ENCODE measurements at places on chromosomes 1 and 21.
A peak's percentile ranks its signal among the peaks of the same experiment; 100 is the strongest.

- peaks cover 1% of the 10 kb centered on the region for H3K27me3 ChIP-seq
- H3K36me3 ChIP-seq = no peaks in the 10 kb centered on the region
- no peak overlapping the region for H3K4me3 ChIP-seq
- no peak for DNase-seq
Observed at GRCh38 chr1:172382990-172383389, 37.5 kb upstream of the C1orf105 start.

DNA sequence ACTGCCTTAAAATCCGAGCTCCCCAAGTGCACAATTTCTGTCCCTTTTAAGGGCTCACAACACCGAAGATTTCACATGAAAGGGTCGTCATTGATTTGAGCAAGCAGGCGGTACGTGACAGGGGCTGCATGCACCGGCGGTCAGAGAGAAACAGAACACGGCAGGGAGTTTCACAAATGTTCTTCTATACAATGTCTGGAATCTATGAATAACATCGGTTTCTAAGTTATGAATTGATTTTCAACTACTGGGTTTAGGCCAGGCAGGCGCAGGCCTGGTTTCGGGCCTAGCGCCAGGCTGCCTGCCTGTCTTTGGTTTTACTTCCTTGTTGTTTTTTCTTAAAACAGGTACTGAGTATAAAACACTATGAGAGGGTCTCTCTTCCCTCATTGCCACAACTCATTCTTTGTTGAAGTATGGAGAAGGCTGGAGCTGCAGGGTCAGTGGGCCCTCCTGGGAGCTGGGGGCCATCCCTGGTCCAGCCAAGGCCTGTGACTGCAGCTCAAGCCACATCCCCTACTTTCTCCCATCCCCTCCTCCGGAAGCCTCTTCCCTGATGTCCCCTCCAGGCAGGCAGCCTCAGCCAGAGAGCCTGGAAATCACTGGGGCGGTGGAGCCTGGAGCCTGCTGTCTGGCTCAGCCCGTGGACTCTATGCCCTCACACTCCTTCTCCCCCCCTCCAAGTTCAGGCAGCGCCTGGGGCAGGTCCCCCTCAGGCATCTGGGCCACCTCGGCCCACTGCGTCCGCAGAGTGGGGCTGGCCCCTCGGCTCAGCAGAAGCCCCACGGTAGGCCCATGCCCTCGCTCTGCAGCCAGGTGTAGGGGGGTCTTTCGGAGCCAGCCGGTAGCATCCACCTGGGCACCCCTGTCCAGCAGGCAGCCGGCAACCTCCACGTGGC, 2.4 kb downstream of the ANKRD65 start:
- no peaks in the 10 kb centered on the region for H3K36me3 ChIP-seq
- H3K27me3 ChIP-seq = no peaks in the 10 kb centered on the region
- no peak for DNase-seq
- H3K27ac ChIP-seq = no peak overlapping the region
- H3K4me1 ChIP-seq = no peaks in the 10 kb centered on the region

- no peak overlapping the region for H3K27ac ChIP-seq
- no peak overlapping the region for H3K4me3 ChIP-seq
- H3K27me3 ChIP-seq = no peaks in the 10 kb centered on the region
Observed at GRCh38 chr1:119631433-119632102, 16.5 kb downstream of the ZNF697 start.

DNA sequence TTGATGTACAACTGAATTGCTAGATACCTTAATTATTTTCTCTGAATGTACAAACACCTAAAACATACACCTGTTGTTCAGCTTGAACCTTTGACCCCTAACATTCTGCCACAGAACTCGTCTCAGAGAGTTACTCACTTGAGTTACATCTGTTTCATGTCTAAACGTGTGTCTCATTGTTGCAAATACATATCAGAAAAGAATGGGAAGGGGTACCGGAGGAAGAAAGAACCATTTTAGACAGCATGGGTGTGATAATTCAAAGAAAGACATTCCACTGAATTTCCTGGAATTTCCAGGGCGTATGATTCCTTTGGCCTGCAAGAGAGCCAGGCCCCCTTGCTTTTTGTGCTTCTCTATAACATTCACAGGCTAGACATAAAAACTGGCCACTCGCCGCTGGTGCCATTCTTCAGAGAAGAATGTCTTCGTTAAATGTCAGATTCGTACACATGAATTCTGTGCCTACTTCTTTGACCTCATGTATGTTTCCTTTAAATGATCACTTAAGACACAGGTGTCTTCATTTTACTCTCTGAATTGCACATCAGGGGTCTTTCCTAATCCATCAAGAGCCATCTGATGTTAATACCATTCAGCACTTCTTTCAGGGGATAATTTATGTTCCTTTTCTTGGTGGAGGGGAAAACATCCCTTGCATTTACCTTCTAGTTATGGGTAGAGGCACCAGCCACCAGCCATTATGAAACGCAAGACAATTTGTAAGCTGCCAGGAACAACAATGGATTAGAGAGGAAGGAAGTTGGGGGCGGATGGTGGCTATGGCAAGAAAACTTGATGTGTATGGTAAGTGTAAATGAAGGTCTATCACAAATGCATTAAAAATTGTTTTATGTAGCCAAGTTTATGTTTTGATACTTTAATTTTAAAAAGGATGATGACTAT, 12.7 kb downstream of the ATF3 start:
- H3K27ac ChIP-seq = no peak overlapping the region
- peaks cover 44% of the 10 kb centered on the region for H3K36me3 ChIP-seq
- DNase-seq = no peak
- H3K4me1 ChIP-seq = no peaks in the 10 kb centered on the region

- H3K27ac ChIP-seq = no peak overlapping the region
- no peaks in the 10 kb centered on the region for H3K36me3 ChIP-seq
- no peaks in the 10 kb centered on the region for H3K4me1 ChIP-seq
Observed at GRCh38 chr21:19045876-19046275, 642.3 kb upstream of the TMPRSS15 start.

DNA sequence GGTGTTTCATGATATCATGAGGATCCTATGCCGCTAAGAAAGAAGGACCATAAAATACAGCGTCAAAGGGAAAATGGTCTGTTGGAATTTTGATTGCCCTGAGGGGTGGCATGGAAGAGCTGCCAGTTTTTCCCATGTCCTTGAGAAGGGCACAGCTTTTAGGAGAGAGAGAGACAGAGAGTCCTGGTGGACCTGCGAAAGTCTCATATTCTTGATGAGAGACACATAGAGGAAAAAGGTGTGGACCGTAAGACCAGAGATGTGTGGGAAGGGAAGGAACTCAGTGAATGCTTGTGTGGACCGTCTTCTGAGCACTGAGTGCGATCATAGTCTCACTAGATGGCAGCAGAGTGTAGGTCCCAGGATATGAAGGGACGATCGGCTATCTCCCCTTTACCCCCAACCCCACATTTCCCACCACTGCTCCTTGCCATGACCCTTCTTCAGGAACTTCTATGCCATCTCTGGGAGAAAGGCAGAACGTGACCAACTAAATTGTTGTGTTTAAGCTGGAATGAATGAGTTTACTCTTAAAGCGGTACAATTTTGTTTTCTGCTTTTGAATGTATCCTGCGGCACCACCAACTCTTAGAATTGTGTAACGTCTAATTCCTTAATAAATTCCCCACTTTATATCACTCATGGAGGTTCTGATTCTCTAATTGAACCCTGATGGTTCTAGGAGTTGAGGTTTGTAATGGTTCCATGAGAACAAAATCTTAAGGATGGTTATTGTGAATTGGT, 117.7 kb downstream of the CTH start:
- H3K36me3 ChIP-seq = no peaks in the 10 kb centered on the region
- no peaks in the 10 kb centered on the region for H3K4me1 ChIP-seq
- DNase-seq = peak; percentile 58
- H3K4me3 ChIP-seq = no peak overlapping the region
- no peaks in the 10 kb centered on the region for H3K27me3 ChIP-seq

DNA sequence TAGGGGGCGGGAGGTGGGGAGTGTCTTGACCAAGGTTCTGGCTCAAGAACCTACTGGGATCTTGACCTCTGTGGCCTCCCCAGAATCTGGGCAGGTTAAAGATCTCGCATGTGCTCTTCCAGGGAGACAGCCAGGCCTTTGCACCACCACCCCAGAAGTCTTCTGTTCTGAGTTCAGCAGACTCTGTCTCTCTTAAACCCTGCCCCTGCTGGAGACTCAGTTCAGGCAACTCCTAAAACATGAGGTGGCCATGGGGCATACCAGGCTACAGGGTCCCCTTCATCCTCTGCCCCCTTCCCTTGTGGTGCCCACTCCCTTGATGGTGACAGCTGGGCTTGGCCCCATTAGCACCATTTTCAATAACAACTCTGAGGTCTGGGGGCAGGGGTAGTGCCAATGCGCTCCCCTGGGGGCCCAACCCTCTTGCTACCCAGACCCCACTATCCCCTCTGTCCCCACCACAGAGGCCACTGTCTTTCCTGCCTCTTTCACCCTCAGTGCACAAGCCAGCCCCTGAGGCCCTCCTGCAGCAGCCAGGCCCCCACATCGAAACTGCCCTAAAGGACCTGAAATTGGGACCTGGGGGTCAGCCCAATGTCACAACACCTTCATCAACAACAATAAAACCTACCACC, 132.7 kb upstream of the RUNX3 start:
- H3K27me3 ChIP-seq = no peaks in the 10 kb centered on the region
- no peak overlapping the region for H3K4me3 ChIP-seq
- no peaks in the 10 kb centered on the region for H3K36me3 ChIP-seq
- no peak overlapping the region for H3K27ac ChIP-seq
- no peak for DNase-seq
- no peaks in the 10 kb centered on the region for H3K4me1 ChIP-seq

DNA sequence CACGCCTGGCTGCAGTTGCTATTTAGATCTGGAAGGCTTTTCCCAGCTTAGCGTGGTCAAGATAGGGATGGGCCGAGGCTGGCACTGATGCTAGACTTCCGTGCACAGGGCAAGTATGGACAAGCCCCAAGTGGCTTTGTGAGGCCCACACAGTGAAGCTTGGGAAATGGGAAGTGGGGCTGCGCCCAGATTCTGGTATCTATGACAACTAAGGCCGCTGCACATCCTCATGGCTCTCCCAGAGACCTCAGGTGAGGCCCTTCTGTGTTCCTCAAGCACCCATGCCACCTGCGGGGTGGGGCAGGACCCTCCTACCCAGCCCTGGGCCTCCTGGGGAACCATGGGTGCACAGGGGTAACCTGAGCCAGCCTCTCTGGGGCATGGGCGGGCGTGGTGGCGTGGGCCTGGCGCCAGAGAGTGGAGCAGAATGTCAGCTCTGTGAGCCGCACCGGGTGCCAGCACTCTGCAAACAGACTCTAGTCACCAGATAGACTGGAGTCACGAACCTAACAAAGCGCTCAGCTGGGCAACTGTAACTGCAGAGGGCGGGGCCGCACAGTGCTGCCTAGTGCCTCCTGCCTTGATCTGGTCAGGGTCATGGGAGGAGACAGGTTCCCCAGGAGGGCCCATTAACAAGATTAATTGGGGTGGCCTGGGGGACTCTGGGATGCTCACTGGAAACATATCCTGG, 46.4 kb downstream of the ELF3 start:
- no peak overlapping the region for H3K4me3 ChIP-seq
- no peaks in the 10 kb centered on the region for H3K4me1 ChIP-seq
- no peak for DNase-seq
- no peak overlapping the region for H3K27ac ChIP-seq

DNA sequence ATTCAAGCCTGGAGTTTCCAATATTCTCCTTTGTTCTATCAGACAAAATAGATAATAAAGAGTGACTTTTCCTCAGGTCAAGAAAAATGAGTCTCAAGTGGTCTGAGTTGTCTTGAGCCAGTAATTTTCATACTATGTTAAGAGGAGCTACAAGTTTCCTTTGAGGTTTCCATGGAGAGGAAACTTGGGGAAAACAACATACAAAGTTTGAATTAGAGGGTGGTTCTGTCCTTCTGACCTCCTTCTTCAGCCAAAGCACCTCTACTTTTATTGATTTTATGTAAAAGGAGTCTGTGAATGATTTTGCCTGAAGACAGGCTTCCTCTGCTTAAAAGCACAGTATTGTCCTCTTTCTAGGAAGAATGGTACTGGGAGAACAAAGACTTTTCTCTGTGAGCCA, 497.2 kb upstream of the PKN2 start:
- H3K27me3 ChIP-seq = no peaks in the 10 kb centered on the region
- H3K27ac ChIP-seq = no peak overlapping the region
- no peaks in the 10 kb centered on the region for H3K36me3 ChIP-seq
- H3K4me3 ChIP-seq = no peak overlapping the region
- H3K4me1 ChIP-seq = no peaks in the 10 kb centered on the region

DNA sequence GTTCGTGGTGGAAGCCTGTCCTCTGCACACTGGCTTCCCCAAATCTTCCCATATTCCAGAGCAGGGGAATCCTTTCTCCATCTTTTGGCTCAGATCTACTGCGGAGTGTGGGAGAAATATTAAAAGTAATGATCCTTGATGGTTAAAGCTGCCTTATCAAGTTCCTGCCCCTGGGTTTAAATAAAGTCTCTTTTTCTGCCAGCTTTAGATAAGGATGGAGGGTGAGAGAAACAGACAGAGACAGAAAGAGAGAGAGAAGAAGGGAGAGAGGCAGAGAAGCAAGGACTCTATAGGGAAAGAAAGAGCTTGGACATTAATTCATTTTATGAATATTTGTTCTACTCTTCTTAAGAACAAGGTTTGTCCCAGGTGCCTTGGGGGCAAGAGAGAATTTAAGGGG, 98.0 kb downstream of the KCNJ15 start:
- no peak for DNase-seq
- no peak overlapping the region for H3K4me3 ChIP-seq
- no peak overlapping the region for H3K27ac ChIP-seq
- no peaks in the 10 kb centered on the region for H3K27me3 ChIP-seq

- no peak overlapping the region for H3K4me3 ChIP-seq
- H3K4me1 ChIP-seq = peaks cover 3% of the 10 kb centered on the region
- no peaks in the 10 kb centered on the region for H3K27me3 ChIP-seq
- no peak for DNase-seq
Observed at GRCh38 chr1:199322278-199322677, 683.4 kb downstream of the PTPRC start.

- H3K4me1 ChIP-seq = no peaks in the 10 kb centered on the region
- no peaks in the 10 kb centered on the region for H3K27me3 ChIP-seq
- DNase-seq = no peak
- H3K27ac ChIP-seq = no peak overlapping the region
- no peak overlapping the region for H3K4me3 ChIP-seq
- H3K36me3 ChIP-seq = no peaks in the 10 kb centered on the region
Observed at GRCh38 chr21:43290421-43291346, 121.9 kb downstream of the CRYAA start.

DNA sequence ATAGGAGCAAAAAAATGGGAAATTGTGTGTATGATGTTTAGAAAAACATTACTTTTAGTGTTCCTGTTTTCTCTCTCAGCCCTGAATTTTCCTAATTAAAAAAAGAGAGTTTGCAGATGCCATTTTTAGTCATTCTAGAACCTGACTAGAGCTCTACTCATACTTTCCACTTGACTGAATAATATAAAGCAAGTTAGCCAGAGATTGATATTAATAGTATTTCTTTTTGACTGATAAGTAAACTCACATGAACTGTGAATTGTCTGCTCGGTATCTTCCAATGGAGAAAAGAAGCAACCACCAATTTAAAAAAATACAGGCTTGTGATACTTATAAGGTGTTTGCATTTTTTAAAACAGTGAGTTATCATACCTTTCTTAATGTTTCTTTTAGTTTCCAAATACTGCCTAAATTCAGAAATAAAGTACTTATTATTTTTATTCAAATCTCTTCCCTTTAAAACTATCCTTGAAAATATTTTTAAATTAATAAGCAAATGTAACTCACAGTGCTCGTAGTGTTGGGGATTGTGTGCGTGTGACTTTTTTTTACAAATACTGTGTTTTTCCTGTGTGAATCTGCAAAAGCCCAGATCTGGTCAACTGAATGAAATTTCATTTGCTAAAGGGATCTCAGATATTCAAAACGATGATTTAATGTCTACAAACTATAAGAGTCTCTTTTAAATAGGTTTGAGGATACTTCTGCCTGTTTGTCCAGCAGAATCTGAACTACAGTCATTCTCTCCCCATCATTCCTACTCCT, 9.8 kb downstream of the RAP1A start:
- no peaks in the 10 kb centered on the region for H3K27me3 ChIP-seq
- no peaks in the 10 kb centered on the region for H3K4me1 ChIP-seq
